ENCODE measurements at places on chromosomes 12 and 14.

GRCh38 chr12:70379846-70380245 lies 13.8 kb downstream of the KCNMB4 start:
- DNase-seq = no peak

DNA sequence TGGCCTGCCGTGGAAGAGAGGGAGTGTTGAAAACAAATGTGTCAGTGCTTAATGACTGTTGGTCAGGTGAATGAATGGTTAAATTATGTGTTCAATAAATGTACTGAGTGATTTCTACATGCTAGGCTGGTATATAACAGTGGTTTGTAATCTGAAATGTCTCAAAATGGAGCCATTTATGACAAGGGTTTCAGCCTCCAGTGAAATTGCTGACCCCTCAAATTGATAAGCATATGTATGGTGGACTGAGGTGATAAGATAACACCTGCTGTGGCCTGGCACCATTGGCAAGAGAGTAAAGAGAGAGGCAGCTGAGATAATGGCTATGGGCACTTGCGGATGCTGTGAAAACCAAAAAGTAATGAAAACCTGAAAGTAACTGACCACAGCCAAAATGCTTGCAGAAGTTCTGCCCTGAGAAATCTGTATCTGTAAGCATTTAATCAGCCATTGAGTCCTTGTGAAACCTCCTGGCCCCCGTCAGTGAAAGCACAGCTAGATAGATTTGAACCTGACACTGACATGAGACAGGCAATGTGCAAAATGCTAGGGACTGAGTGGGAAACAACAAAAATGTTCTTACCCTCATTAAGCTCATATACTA lies 1.4 kb upstream of the BCAT1 start:
- DNase-seq = no peak

- no peak for DNase-seq
Measured at GRCh38 chr12:7221486-7221885, 32.0 kb downstream of the PEX5 start.

GRCh38 chr12:123021688-123022604 lies 41.5 kb downstream of the ARL6IP4 start:
- DNase-seq = no peak

DNA sequence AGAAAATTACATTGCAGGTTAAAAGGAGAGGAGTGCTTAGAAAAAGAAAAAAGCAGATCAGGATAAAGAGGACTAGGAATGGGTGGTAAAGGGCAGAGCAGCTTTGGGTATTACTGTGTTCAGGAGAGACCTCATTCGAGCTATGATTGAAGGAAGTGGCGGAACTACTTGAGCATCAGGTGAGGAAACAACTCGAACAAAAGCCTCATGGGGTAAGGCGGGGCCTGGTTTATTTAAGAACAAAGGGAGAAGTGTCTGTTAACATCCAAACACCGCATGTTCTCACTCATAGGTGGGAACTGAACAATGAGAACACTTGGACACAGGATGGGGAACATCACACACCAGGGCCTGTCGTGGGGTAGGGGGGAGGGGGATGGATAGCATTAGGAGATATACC lies 444.6 kb upstream of the CCDC196 start:
- no peak for DNase-seq

DNA sequence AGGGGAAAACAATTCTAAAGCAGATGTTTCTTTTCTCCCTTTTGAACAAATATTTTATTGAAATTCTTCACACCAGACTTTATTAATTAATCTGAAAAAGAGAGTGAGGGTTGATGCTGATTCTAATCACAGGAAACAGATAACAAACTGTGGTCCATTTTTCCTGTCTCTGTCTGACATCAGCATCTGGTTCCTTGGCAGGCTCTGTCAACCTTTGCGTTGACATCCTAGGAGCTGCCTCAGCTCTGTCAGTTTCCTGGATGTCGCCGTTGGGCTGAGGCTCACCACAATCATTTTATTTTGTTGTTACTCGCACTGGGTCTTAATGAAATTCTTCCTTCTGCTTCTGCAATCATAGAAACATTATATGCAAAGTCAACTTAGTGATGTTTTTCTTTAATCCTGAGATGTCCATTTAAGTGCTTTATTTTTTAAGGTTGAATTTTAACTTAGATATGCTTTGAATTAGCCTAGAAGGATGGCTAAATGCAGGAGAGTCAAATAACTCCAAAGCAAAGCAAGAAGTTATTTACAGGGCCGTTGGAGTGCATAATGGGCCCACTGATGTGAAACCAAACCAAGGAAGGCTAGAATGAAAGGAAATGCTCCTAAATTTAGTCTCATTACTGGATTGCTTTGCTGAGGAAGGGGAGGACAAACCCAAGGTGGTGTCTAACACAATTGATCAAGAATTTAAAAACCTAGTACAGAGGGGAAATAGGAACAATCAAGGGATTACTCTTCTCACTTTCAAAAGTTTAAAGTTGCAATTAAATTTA lies 542.4 kb downstream of the FLRT2 start:
- no peak for DNase-seq

- DNase-seq = no peak
Measured at GRCh38 chr12:19704966-19705365, 265.7 kb downstream of the AEBP2 start.

DNA sequence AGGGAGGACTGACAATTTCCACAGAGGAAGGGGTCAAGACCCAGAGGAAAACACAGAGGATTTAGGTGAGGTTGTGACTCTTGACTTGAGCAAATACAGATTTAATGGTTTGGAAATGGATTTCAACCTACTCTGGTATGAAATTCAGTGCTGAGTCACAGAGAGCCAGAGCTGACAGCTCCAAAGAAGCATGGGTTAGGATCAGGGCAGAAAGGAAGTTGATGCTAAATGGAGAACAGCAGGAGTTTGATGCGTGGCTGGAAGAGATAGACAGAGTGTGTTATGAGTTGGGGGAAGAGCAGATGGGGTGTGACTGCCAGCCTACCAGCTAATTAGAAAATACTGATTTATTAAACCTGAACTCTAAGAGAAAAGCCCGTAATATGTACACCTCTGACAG lies 272.6 kb downstream of the FOXG1 start:
- DNase-seq = peak; percentile 30

GRCh38 chr14:33352821-33353220 lies 414.1 kb downstream of the NPAS3 start:
- DNase-seq = no peak

DNA sequence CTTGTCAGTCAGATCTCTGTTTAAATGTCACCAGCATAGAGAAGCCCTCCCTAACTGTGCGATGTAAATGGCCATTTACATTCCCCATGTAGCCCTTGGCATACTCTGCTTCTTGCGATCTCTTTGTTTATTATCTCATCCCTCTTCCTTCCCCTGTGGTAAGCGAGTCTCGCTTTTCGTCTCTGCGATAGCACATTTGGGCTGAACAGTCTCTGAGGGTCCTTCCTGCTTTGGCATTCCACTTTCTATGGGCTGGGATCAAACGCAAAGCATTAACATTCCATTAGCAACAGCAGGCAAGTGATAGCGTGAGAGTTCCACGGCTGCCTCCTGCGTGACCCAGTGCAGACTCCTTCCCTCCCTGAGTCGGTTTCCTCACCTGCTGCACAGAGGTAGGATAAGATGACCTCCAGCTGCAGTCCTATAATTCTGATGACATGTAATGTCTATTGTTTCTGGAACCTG lies 61.4 kb upstream of the TUNAR start:
- no peak for DNase-seq

GRCh38 chr12:29591140-29592020 lies 93.9 kb upstream of the OVCH1 start:
- DNase-seq = no peak

DNA sequence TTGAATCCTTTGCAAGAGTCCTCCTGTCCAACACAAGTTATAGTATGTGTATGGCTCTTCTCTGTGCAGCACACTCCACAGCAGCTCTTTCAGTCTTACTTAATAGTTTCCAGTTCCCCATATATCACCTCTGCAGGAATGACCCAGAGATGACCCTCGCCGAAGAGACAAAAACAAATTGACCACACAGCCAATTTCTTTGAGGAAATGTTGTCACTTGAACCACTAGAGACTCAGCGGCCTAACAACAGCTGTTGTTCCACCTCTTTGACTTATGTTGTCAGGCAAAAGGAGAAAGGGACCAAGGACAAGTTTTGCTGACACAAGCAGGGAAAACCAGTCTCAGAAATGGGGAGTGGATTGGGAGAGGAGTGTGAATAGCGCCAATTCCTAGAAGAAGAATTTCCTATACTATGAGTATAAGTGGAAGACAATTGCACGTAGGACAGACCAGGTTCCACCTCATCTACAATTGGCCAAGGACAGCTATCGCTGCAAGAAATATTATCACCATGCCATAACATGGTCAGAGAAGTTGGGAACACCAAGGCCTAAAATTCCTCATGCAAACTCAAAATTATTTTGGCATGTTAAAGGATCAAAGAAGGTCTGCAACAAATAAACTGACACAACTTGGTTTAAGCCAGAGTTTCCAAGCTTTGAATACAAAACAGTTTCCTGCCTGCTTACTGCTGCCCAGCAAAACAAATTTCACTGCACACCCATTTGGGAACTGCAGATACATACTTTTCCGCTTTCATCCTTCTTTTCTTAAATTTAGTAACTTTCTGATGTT lies 41.7 kb upstream of the ITPR2 start:
- no peak for DNase-seq

DNA sequence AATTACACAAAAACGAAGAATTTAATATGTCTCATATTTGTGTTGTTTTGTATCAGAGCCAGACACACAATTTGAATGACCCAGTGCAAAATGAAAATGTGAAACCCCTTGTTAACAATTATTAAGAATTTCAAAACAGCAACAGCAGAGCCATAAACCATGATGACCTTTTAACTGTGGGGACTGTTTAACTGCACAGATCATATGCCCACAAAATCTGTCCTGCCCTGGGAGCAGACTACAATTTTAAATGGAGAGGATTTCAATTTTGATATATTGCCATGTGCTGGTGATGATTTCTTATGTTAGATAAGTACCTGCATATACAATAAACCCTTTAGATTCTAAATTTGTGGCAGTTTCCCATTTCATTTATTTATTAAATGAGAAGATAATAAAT lies 455.5 kb upstream of the MGAT4C start:
- no peak for DNase-seq

DNA sequence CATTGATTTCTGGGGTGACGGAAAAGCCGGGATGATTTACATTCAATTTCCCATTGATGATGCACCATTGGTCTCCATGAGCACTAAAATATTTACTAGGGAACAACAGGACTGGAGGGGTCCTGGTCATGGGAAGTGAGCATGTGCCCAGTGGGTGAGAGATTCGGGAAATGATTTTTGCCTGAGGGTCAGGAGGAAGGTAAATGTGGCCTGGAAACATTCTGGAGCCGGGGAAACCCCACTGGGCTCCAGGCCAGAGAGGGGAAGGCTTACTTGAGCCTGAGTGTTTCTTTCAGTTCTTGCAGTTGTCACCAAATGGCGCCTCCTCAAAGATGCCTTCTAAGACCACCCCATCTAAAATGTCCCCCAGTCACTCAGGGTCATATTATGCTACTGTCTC lies 532.3 kb upstream of the TBX3 start:
- DNase-seq = no peak

- DNase-seq = no peak
Measured at GRCh38 chr12:40828593-40828990, 136.4 kb downstream of the CNTN1 start.

- DNase-seq = no peak
Measured at GRCh38 chr12:110657747-110658146, 31.2 kb downstream of the HVCN1 start.

DNA sequence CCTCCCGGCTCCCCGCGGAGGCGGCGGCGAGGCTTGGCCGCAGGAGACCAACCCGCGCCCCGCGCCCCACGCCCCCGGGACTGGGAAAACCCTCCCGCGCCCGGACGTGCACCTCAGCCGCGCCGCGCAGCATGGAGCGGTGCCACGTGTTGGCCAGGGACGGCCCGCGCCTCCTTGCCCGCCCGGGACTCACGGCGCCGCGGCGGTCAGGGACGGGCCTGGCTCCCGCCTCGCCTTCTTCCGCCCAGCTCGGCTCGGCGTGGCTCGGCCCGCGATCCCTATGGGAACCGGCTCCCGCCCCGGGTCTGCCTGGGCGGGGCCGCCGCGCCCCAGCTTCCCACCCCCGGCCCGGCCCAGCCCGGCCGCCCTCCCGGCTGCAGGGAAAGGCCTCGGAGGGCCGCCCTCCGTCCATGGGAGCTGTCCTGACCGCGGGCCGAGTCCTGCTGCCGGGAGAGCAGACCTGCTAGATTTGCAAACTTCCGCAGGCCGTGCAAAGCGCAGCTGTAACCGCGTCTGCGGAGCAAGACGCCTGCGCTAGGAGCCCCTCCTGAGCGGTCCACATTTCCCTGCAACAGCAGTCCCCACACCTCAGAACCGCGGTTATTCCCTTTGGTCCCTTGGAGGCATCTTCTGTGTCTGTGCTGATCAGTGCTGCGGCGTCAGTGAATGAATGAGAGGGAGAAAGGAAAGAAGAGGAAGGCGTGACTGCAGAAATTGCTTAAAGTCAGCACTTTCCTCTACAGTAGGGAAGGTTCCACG lies at the start of gene CDKL1:
Gene CDKL1 (minus strand): TSS at position 251 of the 759 bp plus-strand sequence. CDS start 1,013 bp downstream, outside the sequence.
- DNase-seq = peak; percentile 50

GRCh38 chr14:33922125-33922524 lies 28.7 kb downstream of the EGLN3 start:
- no peak for DNase-seq

GRCh38 chr12:7788294-7788660 lies 925 bp upstream of the NANOG start:
- DNase-seq = no peak

GRCh38 chr12:80679346-80680131 lies 27.9 kb upstream of the MYF6 start:
- DNase-seq = no peak

DNA sequence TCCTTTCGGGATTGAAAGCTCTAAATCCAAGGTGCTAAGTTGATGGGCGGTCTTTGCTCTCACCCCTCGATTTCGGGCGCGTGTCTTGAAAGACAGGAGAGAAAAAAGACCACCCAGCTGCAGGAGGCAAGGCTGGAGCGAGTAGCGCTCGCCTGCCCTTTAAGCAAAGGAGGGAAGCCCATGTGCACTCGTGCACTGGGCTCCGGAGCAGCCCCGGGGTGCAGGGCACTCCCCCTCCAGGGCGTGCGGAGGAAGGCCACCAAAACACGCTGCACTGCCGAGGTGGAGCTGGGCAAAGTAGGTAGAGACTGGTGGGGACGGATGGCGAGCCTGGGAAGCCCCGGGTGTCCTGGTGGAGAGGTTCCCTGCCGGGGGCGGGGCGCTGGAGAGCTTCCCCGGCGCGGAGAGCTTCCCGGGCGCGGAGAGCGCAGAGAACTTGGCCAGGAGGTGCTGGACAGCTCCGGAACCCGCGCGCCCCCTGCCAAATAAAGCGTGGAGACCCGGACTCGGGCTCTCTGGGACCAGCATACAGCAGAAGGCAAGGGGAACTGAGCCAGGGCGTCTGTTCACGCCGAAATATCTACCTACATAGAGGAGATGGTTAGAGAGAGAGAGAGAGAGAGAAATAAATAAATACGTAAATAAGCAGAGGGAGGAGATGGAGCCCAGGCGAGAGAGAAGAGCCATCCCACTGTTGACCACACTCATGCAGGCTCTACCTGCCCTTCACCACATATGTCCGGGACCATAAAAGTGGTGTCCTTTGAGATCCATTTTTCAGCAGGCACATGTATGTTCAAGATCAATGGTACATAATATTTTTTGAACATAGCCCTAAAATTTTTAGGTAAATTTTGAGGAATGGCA lies 662 bp upstream of the NELL2 start:
- DNase-seq = no peak
